ENCODE measurements at places on chromosomes 5 and 9.

- DNase-seq = no peak
Observed at GRCh38 chr5:170782438-170782837, 1.1 kb upstream of the GABRP start.

DNA sequence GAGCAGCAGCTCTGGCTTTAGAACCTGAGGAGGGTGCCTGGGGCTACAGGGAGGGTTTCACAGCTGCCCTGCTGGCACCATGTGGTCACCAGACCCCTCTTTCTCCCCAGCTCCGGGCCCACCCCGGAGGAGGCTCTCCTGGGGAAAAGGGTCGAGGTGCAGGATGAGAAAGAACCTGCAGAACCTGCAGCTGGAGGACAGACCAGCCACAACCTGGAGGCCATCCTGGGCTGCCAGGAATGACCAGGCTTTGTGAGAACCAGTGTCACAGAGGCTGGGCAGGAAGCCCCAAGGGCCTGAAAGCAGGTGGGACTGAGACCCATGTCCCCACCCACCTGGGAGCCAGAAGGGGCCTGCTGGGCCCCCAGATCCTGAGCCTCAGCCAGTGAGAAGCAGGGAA lies 23.0 kb downstream of the SEMA4D start:
- no peak for DNase-seq

DNA sequence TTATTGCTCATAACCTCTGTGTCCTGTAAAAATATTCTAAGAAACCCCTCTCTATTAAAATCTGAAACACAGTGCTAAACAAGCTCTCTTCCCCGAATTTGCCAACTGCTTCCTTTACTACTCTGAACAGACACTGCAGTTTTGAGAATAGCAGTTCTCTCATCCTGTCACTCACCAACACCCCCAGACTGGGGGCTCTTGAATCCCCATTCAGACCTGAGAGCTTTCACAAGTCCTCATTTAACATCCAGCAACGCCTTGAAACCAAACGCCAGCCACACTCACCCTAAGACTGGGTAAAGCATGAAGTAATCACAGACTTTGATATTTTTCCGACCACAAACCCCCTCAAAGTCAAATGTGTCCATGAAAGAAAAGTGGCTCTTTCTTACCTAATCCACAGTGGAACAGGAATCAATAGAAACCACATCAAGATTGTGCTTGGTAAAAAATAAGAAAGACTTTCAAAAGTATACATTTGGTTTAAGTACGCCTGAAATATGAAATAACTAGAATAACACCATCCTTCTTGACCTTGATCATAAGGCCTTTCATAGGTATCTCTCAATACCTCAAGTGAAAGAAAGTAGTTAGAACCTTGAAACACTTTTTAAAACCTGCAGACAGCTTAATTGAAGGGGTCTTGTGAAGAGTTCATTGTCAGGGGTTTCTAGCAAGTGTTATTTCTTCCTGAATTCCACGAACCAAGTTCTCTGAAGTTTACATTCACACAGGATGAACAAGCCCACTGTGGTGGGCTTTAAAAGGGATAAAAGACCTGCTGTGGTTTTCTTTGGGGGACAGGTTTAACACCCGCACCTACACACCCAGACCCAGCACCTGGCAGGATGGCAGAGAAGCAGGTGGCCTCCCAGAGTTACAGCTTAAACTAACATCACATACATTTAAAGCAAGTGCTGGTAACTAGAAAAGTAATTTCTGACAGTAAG lies 412.6 kb downstream of the MLLT3 start:
- peak; percentile 8 for DNase-seq

DNA sequence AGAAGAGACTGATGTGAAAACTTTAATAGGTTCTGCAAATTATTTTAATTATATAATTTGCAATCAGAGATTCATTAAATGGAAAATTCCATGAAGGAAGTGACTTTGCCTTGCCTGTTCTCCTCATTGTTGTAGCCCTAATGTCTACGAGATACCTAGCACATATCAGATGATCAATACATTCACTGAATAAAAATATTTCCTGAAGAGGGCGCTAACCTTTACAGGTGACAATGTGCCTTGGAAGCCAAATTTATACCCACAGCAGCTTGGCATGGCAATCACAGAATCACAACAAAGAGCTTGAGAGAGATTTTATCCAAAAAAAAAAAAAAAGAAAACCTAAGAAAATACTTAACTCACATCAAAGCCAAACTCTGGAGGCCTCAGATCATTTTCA lies 17.4 kb downstream of the HAUS6 start:
- no peak for DNase-seq

DNA sequence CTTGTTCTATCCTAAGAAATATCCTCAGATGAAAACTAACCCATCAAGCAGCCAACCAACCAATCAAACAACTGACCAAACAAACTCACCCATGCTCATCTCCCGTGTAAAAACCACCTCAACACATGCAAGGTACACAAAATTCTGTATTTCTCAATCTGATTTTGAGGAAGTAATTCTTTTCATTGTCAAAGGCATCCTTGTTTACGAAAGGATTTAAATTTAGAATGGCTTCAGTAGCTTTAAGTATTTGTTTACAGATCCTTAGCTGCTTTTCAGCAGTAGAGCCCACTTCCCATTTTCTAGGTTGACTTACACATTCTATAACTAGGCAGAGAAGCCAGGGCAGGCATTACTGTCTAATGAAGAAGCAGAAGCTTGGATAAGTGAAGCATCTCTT lies 78.6 kb downstream of the NTRK2 start:
- DNase-seq = no peak

DNA sequence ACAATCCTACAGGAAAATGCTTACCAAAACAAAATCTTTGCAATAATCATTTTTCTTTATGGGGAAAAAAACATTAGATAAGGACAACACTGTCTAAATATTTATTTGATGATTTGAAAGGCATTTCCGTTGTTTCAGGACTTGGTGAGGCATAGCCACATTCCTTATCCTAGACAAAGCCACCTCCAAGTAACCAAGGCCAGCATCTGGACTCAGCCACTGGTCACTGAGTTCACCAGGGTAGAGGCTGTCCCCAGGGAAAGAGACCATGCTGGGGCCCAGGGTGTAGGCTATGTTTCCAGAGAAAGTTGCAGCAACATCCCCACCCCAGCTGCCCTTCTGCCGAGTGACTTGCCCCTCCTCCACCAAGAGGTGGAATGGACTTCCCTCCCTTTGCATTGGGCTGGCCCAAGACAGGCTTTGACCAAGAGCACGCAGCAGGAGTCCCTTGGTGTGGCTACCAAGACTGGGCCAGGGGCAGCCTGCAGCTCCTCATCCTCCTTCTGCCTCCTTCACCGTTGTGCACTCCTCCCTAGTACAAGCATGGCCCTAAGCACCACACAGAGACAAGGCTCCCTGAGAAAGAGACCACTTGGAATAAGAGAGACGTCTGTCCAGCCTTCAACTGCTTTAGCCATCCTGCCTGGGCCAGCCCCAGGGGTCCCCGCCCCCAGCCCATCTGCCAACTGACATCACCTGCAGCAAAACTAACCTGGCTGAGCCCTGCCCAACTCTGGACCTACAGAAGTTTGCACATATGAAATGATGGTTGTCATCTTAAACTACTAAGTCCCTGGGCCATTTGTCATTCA lies 68.1 kb upstream of the SPIN1 start:
- DNase-seq = no peak

DNA sequence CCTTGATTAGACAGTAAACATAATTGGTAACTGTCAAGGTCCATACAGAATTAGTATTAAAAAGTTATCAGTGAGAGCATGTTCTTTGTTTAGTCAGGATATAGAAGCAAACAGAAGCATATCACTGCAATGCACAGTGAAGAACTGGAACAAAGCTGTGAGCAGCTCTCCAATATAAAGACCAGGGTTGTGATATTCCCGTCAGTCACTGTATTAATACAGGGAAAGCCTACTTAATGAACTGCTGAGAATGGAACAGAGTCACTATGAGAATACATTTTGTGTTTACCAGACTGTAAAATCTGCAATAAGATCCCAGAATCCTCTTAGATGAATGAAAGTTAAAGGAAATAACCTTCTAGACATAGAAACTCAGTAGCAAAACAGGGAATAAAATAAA lies 58.2 kb downstream of the EFNA5 start:
- DNase-seq = no peak

- no peak for DNase-seq
Observed at GRCh38 chr5:153818626-153819025, 220.1 kb downstream of the FAM114A2 start.

- DNase-seq = no peak
Observed at GRCh38 chr5:114649878-114650277, 288.0 kb downstream of the KCNN2 start.

- no peak for DNase-seq
Observed at GRCh38 chr5:149324641-149325040, 20.7 kb upstream of the GRPEL2 start.

GRCh38 chr9:93648181-93648580 lies 71.8 kb downstream of the PHF2 start:
- no peak for DNase-seq

GRCh38 chr5:174448662-174449061 lies 275.7 kb upstream of the MSX2 start:
- DNase-seq = no peak

- no peak for DNase-seq
Observed at GRCh38 chr5:95081500-95081960, 203.4 kb downstream of the MCTP1 start.

GRCh38 chr5:177195307-177195952 lies 61.9 kb downstream of the NSD1 start:
- DNase-seq = no peak

GRCh38 chr9:68898781-68899439 lies 115.0 kb downstream of the PRKACG start:
- DNase-seq = no peak

- no peak for DNase-seq
Observed at GRCh38 chr9:6535594-6535993, 109.9 kb downstream of the GLDC start.

GRCh38 chr9:129702589-129703520 lies 37.4 kb downstream of the PRRX2 start:
- DNase-seq = no peak

GRCh38 chr5:88143693-88144218 lies 124.9 kb downstream of the TMEM161B start:
- DNase-seq = no peak

DNA sequence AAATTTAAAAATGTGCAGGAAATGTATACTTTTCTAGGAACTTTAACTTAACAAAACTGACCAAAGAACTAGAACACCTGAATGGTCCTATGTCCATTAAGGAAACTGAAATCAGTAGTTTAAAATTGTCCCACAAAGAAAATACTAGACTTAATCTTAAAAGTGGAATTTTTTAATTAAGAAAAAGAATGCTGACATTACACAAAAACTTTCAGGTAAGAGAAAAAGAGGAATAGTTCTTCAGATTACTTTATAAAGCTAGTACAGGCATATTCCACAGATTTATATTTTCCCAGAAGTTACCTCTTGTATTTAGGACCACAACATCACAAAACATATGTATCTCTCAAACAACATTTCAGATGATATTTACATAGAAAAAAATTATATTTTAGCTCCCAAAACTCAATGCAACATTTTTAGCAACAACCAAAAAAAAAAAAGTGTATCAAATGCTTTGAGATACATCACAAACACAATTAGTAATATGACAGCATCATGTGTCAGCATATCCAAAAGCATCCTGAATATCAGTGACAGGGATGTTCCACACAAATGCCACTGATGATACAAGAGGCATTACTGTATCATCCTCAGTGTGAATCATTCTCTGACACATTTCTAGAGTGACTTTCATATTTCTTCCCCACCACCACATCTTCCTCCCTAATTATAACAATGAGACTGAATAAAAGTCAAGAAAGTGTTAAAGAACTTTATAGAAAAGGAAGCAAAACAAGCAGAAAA lies 264.0 kb downstream of the EPB41L4A start:
- DNase-seq = no peak

- no peak for DNase-seq
Observed at GRCh38 chr5:14773588-14773987, 98.0 kb downstream of the ANKH start.

GRCh38 chr9:99557816-99558215 lies 263.9 kb upstream of the NR4A3 start:
- no peak for DNase-seq

GRCh38 chr5:33557605-33558004 lies 116.8 kb downstream of the TARS1 start:
- no peak for DNase-seq

GRCh38 chr9:128084746-128085145 lies 16.7 kb downstream of the SLC25A25 start:
- no peak for DNase-seq

Measured in activated CD4-positive, alpha-beta T cell treated with anti-CD3 and anti-CD28 coated beads, Interleukin-2, amount 50 U/mL, for 24 hours (primary cell).